ENCODE measurements at places on chromosomes 4 and X.

GRCh38 chr4:171812333-171812664, 905 bp upstream of the GALNTL6 start:
- DNase-seq, result no peak

DNA sequence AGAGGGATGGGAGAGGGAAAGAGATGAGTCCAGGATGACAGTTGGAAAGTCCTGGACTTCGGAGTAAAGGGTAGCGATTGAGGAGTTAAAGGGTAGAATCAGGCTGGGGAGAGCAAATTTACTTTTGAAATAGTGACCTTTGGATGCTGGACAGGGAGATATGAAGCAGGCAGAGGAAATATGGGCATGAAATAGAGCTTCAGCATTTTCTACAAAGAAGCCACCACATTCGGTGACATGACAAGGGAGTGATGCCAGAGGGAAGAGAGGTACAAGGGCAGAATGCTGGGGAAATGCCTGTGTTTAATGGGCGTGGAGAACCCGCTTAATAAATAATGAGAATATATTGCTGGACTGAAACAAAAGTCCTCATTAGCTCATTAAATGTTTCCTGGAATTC, 92.7 kb downstream of the TBL1X start:
- DNase-seq, result no peak

- DNase-seq, result no peak
Observed at GRCh38 chrX:132968296-132968949, 10.0 kb upstream of the HS6ST2 start.

DNA sequence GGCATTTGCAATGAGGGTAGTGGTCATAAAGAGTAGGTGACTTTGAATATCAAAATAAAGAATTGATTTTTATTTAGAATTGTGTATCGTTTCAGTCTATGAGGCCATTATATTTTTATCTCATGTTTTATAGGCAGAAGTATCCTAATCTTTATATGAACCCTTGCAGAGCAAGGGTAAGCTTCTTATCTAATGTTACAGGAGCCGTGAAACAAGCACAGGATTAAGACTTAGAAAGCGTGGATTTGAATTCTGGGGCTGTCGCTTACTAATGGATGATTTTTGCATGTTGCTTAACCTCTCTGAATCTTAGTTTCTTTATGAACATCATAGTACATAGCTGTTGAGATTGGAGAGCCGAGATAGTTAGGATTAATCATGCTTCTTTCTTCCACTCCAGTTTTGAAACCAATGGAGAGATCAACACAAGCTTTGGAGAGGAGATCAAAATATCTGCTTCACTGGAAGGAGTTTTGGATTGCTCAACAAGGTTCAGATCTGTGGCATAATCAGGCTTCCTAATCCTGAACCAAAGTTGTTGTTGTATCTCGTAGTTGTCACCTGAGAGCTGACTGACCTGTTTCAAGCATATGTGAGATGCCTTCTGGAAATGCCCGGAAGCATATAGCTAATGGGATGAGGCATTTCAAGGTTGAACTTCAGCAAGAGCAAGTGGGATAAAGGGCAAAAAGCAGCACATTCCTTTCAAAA, 166.9 kb upstream of the GK2 start:
- no peak for DNase-seq

DNA sequence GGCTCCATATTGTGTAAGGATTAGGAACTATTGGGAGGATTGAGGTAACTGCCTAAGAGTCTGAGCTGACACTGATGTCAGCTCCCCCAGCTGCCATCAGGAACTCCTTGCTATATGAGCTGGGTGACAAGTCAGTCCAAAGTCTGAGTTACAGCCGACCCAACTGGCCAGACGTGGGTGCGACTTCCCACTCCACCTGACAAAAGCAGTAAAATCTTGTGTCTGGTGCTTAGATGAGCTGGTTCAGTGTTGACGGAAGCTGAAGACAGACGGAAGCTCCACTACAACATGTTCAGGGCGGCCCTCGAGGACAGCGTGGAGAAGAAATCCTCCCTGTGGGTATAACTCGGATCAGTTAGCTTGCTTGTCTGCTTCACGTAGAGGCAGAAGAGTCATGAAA, 22.8 kb upstream of the NAT8L start:
- DNase-seq, result no peak

GRCh38 chr4:167424341-167425256, 190.3 kb upstream of the SPOCK3 start:
- no peak for DNase-seq

DNA sequence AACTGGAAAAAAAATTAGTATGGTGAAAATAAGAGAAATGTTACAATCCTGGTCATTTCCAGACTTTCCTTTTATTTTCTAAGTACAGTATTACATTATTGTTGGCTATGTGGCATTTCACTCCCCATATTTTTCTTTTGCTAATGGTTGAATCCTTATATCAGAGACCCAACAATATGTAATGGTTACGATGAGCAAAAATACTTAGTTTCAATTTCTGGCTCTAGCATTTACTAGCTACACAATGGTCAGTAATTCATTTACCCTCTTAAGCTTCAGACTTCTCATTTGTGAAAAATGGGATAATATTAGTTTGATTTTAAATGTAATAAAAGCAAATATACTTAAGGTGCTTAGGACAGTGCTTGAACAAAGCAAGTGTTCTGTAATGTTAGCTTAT, 942.9 kb upstream of the PABPC4L start:
- DNase-seq, result no peak

DNA sequence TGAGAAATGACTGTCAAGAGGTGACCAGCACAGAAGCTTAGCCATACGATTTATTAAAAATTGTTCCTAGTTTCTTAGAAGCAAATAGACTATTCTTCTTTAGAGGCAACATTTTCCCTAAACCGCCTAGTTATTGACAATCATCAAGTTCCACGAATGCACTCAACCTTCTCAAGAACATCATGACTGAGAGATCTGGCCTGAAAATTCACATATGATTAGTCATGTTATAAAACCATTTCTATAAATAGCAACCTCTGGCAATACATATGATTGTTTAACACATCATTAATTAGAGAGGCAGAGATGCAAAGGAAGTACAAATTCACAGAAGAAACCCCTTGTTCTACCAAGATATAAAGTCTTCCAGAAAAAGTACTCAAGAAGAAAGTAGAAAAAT, 6.7 kb downstream of the NUP62CL start:
- DNase-seq, result no peak

DNA sequence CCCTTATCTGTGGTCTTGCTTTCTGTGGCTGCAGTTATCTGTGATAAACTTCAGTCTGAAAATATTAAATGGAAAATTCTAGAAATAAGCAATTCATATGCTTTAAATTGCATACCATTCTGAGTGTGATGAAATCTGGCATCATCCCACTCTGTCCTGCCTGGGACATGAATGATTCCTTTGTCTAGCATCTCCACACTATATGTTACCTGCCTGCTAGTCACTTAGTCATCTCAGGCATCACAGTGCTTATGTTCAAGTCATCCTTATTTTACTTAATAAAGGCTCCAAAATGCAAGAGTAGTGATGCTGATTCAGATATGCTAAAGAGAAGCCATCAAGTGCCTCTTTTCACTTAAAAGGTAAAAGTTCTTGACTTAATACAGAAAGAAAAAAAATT, 14.3 kb upstream of the RAB9B start:
- no peak for DNase-seq

- no peak for DNase-seq
Observed at GRCh38 chrX:10259716-10260115, 102.9 kb downstream of the CLCN4 start.

- no peak for DNase-seq
Observed at GRCh38 chrX:2500091-2500802, 529 bp downstream of the DHRSX start.

DNA sequence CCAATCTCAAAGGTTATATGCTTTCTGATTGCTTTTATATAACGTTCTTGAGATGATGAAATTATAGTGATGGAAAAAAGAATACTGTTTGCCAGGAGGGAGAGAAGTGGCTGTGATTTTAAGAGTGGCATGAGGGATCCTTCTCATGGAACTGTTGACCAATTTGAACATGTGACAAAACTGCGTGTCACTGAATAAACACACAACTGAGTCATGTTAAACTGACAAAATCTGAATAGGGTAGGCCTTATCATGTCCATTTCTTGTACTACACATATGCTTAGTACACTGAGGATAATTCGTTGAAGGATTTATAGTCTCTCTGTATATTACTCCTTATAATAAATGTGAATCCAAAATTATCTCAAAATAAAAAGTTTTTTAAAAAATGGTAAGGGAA, 22.2 kb upstream of the HSPA4L start:
- DNase-seq, result no peak

DNA sequence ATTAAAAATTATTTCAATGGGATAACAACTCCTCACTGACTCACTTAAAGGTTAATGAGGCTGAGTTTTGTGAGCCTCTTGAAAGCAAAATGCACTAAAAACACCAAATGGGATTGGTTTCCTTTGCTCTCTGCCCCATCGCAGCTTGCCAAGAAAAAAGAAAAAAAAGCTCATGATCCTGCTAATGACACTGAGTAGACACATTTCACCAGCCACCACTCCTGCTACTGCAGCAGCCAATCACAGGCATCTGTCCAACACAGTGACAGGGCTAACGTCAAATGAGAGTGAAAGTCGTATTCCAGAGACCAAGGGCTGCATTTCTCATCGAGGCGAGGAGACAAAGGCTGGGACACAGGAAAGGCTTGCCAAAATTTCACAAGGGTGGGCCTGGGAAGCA, 5.2 kb downstream of the APBB2 start:
- DNase-seq, result no peak

DNA sequence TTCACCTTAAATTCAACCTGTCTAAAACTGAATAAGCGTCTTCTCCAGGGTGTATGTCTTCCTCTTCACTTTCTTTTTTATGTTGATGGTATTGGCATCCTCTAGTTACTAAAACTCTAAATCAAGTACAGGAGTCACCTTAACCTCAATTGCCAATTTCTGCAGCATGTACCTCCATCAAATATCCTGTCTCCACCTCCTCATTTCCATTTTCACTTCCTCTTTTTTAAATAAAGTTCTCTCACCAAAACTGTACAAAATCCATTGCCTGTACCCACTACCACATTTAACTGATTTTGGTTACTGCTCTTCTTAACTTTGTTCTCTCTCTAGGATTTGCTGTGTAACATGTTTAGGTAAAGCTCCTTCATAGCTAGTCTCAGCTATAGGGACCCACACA, 9.2 kb upstream of the NPFFR2 start:
- DNase-seq, result no peak

- no peak for DNase-seq
Observed at GRCh38 chr4:77450006-77450405, 155.6 kb upstream of the CXCL13 start.

GRCh38 chr4:76709772-76710090, 188.2 kb downstream of the SOWAHB start:
- no peak for DNase-seq

DNA sequence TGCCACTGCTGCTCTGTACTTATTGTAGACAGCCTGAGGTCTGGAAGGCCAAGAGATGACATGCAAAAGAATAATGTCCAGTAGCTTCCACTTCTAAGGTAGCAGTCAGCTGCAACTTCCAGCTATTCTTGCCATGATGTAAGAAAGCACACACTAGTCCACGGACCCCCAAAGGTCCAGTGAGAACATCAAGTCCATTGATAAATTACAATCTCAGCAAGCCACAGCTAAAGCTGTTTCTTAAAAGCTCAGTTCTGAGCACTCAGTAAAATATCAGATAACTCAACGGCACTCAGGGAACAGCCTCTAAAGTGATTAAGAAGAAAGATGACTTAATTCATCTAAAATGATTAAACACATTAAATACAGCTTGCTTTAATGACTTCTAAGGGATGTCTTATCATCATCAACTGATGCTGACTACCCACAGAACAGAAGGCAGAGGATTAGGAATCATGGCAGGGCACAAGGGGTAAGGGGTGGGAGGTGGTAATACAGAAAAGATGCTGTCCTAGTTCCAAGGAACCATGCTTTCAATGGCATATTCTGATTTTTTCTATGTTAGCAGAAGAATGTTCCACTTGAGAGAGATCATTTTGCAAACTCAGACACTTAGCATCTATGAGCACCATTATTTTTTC, 99.1 kb upstream of the CBR4 start:
- no peak for DNase-seq

DNA sequence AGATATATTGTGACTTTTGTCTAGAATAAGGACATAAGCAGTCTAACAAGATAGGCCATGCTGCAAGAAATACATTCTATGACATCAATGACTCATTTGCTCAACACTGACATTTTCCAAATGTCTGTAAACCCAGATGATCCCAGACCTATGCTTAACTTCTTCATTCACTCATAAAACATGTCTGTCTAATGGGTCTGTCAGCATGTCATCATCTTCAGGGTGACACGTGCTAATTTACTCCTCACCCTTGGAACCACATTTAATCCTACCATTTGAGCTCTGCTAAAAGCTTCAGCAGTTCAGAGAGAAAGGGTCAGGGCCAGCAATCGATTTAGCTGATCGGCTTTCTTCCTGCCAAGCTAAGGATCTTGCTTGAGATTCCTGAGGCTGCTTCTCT, 109.4 kb upstream of the MAP3K15 start:
- DNase-seq, result no peak

- no peak for DNase-seq
Observed at GRCh38 chrX:41312786-41313185, 21.2 kb upstream of the DDX3X start.

DNA sequence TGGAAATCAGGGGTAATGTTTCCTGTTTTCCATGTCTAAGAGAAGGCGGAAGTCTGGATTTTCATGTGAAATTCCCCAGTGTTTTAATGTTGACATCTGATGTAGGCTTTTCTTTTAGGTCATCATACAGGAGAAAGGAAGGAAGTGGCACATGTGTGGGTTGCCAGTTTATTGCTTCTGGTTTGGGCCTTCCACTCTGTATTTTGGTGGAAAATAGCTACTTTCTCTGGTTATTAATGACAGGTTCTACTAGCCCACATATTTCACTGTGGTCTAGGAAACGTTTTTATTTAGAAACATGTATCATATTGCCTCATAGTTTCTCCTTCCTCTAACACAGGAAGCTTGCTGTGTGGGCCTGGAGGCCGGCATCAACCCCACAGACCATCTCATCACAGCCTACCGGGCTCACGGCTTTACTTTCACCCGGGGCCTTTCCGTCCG, 7.2 kb downstream of the PDHA1 start:
- DNase-seq, result no peak

DNA sequence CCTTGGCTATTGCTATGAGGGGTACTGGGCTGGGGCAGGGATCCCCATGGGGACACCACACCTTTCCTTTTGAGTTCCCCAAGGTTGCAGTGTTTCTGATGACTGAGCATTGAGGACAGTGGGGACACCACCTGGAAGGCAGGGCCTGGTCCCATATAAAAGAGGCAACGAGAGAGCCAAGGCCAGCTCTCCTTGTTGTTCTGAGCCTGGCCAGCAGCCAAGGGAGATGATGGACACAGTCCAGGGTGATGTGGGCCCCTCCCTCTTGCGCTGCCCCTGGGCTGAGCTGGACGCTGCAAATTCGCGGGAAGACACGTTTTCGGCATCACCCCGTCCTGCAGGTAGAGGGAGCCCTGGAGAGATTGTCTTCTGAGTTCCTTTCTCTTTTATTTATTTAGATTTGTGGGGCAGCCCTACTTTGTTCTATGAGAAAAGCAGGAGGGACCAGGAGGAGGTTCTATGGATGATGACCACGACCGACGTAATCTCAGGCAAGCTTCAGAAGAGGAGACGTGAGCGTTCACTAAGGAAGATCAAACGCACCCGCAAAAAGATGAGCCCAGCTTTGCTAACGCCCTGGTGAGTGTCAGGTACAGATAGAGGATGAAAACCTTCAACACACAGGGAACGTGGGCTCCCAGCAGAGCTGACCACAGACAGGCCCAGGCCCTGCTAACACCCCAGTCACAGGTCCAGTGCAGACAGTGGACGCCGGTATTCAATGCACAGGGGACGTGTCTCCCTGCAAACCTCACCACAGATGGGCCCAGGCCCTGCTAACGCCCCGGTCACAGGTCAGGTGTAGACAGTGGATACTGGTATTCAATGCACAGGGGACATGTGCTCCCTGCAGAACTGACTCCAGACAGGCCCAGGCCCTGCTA, 97.4 kb downstream of the SHOX start:
- DNase-seq, result no peak

All from stimulated activated CD8-positive, alpha-beta memory T cell treated with anti-CD3 and anti-CD28 coated beads, Interleukin-15, amount 100 ng/mL, for 24 hours (primary cell).